ENCODE measurements at places on chromosomes 2 and 18. TPM values are rescaled to one million over a fixed set of nuclear protein-coding genes. Genes with fewer than 3 reads are reported as not detected.

SPATA3 gene
- not detected for polyA plus RNA-seq

ARHGAP15 gene
- polyA plus RNA-seq: 2.6 TPM

SPDYA gene
- polyA plus RNA-seq: 2.3 TPM

NR4A2 gene
- 7.2 TPM for polyA plus RNA-seq

SMAD2 gene
- 33.6 TPM for polyA plus RNA-seq

IL1RL2 gene
- polyA plus RNA-seq: 1.1 TPM

Measured in Purkinje cell (primary cell).